Suppressor macrophage treated with lipopolysaccharide for 4 hours (primary cell): ENCODE measurements at places on chromosomes 2 and 18.

DNA sequence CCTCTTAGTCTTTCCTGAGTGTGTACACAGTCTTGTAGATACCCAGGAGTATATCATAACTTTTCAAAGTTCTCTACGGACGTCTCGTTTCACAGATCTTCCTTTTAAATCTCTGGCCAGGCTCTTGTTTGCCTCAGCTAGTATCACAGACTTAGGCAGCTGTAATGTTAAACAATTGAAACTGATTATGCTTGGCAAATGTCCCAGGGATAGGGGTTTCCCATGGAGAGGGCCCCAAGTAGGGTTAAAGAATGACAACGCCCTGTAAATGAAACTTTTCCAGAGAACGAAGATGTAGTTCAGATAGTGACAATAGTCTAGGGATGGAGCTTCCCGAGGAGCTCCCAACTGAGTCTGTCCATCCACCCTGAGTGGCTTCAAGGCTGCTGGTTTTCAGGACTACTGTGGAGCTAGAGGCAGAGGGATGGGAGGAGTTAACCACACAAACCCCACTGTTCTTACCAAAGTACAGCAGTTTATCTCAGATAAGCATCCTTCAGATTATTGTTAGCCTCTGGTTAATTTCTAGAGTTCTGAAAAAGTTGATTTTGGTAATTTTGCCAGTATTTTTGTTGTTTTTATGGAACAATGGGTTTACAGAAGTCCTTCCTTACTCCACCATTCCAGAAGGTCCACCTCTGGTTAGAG, 9.1 kb downstream of the NEURL3 start:
- DNase-seq, result no peak

DNA sequence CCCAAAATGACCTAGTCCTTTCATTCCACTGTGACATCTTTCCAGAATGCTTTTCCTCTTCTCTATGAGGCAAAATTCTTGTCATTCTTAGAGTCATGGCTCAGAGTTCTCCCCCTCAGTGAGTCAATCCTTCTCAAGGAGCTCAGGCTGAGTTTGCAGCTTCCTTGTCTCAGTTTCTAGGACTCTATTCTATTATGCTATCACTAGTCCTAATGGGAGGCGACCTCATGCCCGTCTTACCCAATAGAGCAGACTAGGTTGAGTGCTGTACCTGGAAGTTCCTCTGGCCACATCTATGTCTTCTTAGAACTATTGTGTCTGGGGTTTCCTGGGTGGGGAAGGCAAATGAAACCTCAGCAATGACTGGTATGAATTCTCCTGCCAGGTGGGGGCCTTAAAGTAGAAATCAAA, 51.5 kb downstream of the HAUS1 start:
- DNase-seq, result peak; percentile 7

GRCh38 chr2:144959416-144959815, 439.5 kb upstream of the ZEB2 start:
- DNase-seq, result no peak

GRCh38 chr2:225104321-225104720, 62.1 kb upstream of the DOCK10 start:
- no peak for DNase-seq

DNA sequence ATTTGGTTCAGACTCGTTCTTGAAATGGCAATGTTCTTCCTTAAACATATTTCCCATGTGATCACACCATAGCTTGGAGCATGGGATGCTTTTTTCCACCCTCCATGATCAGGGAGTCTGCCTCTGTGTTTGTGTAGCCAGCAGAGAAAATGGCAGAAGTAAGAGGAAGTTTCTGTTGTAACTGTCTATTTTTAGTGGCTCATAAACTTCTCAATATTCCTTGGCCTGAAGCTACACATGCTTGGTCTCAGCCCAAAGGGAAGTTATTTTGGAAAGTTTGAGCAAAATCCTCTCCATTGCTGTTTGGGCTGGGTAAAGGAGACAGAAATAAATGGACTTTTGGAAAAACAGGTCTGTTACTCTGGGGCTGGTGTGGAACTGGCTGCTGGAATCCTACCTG, 33.4 kb upstream of the ITGA6 start:
- DNase-seq, result peak; percentile 21

DNA sequence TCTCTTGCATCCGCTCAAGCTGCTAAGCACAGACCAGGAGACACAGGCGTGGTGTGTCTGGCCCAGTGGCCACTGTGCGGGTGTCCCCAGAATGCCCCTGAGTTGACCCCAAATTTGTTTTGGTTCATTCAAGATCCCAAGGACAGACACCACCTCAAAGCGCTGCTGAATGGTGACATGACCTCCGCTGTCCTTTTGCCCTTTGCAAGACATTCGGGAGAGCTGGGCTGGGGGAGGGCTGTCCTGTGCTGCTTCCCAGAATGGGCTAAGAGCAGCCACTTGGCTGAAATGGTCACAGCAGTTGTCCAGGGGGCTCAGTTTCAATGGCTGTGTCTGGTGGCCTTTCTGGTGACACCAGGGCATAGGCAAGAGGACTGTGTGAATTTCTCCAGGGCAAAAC, 84.1 kb downstream of the SMIM21 start:
- DNase-seq, result no peak

- DNase-seq, result no peak
These were observed 886.4 kb upstream of the CDH2 start for GRCh38 chr18:29063346-29063745.
